Uterus (tissue), 4 donors: ENCODE measurements at places on chromosomes 5 and 9.

GRCh38 chr9:83598487-83598886 is 24.5 kb upstream of the IDNK start:
- no peak for DNase-seq

GRCh38 chr9:135053133-135053532 is 34.3 kb upstream of the OLFM1 start:
- no peak for DNase-seq

GRCh38 chr5:80759866-80760577 is 105.2 kb upstream of the DHFR start:
- no peak for DNase-seq

DNA sequence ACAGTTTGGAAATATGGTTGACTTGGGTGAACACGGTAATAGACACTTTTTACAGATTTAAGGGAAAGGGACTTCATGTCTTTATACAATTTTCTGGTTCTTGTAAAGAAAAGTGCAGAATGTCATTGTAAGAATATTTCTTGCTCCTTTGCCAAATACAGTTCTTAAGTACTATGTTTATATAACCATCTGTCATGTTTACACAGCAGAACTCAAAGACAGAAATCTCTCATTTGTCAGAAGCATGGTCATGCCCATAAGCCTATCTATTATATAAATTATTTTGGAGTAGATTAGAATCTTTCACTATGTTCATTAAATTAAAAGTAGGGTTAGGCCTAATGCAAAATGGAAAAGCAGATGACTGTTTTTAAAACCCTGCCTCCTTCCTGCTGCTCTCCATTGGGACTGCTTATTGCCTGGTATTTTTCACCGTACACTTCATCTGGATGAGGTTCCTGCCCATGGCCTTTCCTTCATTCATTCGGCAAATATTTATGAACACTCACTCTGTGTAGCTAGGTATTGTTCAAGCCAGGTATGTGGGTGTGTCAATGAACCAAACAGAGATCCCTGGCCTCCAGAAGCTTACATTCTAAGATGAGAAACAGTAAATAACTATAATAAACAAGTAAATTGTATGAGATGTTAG is 558.1 kb downstream of the NR2F1-AS1 start:
- no peak for DNase-seq

DNA sequence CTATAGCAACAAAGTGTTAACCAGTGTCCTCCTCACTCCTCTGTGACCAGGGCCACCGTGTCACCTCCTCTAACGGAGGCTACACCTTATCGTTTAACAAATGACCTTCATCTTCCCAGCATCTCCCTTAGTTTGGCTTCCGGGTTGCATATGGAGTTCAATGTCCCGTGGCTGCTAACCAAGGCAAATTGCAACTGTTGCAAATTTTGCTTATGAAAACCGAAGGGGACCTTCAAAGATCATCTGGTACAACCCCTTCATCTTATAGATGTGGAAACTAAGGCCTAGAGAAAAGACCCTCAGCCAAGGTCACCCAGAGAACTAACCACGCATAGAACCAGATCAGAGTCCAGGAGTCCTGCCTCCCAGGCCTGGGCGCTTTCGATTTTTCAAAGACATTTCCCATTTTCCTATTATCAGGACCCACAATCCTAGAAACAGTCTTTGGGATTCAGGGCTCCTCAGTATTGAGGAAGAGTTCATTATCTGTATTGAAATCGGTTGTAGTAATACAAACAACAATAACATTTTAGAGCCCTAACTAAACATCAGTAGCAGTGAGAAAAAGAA is 1.4 kb downstream of the PRELID2 start:
- DNase-seq = no peak

- no peak for DNase-seq
These were observed 67.7 kb upstream of the RAD23B start for GRCh38 chr9:107215381-107215780.

DNA sequence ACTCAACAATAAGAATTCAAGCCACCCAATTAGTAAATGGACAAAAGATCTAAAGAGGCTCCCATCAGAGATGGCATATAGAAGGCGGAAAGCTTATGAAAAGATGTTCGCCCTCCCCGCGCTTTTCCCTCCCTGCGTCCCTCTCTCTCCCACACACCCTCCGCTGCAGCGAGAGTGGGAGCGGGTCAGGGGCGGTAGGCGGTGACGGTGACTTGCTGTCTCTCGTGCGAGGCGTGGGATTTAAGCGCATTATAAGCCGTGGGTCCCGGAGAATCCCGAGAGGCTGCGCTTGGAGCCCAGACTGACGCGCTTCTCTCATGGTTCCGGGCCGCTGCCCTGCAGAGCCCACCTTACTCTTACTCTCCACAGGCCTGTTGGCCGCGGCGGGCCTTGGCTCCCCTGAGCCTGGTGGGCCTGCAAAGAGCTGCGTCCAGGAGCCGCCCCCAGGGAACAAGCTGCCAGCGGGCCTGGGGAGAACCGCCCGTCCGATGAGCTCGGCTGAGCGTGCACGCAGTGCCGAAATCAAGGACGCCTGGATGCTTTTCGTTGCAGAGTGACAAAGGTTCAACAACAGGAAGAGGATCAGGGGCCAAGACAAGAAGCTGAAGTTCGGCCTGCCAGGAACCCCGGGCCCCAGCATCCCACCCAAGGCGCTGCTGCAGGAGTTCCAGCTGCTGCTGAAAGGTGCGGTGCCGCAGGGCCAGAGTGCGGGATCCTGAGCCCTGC is 42.6 kb upstream of the BICD2 start:
- no peak for DNase-seq

DNA sequence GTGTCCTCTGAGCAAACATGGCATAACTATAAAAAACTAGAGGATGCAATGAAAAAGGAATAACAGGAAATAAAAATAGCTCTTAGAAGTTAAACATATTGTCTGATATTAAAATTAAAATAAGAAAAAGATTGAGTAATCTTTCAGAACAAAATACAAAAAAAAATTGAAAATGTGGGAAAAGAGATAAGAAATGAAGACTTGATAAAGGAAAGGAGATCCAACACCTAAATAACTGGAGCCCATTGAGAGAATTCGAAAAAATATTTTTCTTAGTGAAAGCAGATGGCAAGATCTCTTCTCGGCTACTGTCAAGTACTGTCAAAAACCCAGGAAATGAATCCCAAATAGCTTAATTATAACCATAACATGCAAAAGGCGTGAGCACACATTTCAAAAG is 24.9 kb downstream of the LIFR start:
- DNase-seq = no peak

GRCh38 chr5:174064171-174064570 is 18.7 kb downstream of the NSG2 start:
- DNase-seq = no peak

DNA sequence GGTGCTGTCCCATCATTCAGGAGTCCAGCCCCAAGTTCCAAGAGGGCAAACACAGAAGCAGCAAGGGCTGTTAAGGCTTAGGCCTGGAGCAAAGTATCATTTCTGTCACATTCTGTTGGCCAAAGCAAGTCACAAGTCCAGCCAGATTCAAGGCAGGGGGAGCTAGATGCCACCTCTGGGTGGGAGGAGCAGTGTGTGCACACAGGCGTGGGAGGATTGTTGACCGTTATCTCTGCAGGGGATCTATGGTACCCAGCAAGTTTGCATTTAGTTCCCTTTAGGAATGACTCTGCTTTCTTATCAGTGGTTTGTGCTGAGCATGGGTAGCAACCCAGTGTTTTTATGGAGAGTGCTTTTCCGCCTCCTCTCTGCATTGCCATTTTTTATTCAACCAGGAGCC is 278.9 kb downstream of the NR3C1 start:
- DNase-seq = no peak

GRCh38 chr9:34463098-34463900 is 4.7 kb downstream of the DNAI1 start:
- peak; percentile 29 for DNase-seq

DNA sequence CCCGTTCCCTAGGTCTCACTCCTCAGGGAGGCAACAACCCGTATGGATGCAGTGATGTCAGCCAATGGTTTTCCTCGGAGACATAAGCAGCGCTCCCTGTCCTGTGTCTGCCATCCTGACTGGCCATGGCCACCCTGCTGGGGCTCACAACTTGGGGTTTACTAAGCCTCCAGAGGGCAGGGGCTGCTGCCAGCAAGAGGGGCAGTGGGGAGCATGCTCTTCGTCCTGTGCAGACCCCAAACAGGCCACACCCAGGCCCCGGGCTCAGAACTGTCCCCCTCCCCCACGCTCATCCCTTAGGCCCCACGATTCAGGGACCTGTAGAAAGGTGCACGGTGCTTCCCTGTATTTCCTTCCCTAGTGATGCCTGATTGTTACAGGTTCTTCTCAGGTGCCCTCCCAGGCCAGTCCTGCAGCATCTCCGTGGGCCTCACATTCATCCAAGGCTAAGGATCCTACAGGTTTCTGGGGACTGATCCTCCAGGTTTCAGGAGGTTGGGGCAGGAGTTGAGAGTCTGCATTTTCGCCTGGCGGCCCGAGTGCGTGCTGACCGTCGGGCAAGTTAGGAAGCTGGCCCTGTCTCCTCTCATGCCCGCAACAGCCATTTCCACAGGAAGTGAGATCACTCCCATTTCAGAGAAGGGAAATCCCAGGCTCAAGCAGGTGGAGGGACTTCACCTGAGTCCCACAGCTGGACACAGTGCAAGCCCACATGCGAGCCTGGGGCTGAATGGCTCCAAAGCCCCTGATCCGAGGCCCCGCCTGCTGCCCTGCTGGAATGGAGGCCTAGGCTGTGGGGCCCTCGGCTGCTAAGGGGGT is 217.6 kb downstream of the ROR2 start:
- no peak for DNase-seq

DNA sequence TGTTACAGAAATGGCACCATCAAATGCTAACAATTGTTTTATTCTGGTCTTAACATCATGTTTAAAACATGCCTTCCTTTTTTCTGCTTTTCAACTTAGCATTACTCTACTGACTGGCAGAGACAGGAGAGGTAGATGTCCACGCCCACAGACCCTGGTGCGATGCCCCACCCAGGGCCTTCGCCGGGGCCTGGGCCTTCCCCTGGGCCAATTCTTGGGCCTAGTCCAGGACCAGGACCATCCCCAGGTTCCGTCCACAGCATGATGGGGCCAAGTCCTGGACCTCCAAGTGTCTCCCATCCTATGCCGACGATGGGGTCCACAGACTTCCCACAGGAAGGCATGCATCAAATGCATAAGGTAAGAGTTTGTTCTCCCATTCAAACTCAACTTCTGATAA is 13.7 kb downstream of the SMARCA2 start:
- DNase-seq = no peak

DNA sequence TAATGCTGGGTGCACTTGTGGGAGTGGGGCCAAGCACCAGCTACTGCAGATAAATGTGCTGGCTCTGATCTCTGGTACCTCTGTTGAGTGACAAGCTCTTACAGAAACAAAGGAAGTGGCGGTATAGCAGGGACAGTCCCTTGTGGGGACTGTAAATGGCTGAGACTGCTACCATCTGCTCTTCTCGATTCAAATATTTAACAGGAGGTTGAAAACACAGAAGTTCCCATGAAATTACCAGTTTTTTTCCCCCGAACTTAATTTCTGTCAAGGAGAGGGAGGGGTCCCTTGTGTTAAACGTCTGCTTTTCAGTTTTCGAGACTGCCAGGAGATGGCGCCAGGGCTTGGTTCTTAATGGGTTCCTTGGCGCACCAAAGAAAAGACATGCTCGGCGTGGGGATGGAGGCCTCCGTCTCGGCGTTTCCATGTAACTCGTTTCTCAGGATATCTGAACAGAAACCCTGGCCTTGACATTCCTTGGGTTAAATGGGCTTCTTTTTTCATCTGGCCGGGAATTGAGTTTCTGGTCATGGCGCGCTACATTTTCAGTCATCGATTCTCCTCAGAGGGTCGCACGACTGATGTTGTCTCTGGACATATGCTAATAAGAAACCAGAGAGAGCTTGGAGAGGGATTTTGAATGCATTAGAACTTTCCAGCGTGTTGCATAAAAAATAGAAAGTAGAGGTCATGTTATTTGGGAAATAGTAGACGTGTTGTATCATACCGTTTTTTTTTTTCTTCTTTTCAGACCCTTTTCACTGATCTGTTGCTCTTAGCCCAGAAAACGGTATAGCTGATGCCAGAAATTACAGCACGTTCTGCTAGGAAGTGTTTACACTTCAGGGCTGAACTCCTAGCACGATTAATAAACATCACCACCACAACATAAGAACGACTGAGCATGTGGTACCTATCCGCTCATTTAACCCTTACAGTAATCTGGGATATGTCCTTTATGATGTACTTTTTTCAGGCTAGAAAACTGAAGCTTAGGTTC is 64.0 kb downstream of the CARTPT start:
- DNase-seq = peak; percentile 80

GRCh38 chr5:53965459-53965858 is 344.9 kb downstream of the ARL15 start:
- DNase-seq = no peak

DNA sequence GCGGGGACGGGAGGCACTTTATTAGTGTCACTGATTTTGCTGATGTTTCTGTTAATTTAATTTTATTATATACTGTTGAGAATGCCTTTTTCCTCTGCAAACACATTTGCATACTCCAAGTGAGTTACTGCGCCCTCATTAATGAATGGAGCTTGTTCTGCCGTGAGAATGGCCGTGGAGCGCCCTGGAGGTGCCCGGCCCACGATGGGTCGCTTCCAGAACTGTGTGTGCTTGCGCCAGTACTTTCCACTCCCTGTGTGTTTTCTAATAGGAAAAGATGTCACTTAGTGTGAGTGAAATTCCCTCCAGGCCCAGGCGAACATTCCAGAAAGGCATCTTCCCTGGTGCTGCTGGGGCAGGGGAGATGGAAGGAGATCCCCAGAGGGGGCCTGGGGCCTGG is 30.1 kb downstream of the NDUFS6 start:
- DNase-seq = no peak

DNA sequence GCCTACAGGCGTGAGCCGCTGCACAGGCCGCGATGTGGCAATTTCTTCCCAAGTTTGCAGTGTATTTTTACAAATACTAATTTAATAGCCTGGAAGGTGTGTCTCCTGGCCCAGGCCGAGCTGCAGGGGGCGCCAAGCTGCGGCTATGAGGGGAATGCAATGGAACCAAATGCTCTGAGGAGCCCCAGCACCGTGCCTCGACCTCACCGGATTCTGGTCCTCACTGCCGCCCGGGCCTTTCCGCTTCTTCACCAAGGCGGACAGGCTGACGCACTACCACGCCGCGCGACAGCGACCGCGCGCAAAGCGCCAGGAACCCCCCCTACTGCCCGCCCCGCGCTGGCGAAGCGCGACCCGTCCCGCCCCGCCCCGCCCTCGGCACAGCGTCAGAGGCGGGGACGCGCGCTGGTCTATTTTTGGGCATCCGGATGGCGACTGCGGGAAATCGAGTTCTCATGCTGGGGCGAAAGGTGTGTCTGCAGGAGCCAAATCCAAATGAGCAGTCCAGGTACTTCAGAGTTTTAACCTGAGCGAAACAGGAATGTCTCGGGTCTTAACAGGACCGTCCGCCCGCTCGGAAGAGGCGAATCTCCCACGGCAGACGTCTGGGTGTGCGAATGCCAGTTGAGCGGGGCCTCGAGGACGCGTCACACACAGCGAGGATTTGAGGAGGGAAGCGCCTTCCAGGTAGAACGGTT is 31.7 kb upstream of the PRXL2C start:
- DNase-seq = peak; percentile 78

GRCh38 chr5:172579403-172579990 is 61.6 kb upstream of the NEURL1B start:
- DNase-seq = no peak
